Hypothalamus (tissue), 51 donors: ENCODE measurements at places on chromosomes 12 and 14.

GRCh38 chr12:48038085-48038484, 33.8 kb upstream of the COL2A1 start:
- DNase-seq: no peak

DNA sequence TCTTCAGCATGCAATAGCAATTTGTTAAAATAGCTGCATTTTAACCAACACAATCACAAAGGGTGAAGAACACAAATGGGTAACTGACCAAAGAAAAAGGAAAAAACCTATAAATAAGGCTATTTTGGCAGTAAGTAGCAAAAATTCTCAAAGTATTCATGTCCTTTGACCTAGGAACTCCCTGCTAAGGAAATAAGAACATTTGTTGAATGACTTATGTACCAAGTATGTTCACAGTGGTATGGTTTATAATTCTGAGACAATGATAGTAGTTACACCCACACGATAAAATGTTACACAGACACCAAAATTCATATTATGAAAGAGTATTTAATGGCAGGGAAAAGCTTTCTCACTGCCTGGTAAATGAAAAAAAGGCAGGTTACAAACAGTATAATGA, 16.9 kb downstream of the CCDC88C start:
- DNase-seq: no peak

DNA sequence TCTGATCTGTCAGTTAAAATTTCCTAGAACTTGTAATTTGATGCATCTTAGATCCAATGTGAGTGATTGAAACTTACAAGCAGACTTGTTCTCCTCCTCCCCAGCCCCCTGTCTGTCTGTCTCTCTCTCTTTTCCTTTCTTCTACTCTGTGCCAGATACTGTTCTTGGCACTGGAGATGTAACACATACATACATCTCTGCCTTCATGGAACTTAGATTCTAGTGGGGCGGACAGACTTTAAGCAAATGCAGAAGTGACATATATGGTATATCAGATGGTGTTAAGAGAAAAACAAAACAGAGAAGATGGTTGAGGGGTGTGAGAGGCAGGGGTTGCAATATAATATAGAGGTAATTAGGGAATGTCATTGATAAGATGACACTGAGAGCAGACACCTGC, 6.6 kb downstream of the CHST11 start:
- no peak for DNase-seq

DNA sequence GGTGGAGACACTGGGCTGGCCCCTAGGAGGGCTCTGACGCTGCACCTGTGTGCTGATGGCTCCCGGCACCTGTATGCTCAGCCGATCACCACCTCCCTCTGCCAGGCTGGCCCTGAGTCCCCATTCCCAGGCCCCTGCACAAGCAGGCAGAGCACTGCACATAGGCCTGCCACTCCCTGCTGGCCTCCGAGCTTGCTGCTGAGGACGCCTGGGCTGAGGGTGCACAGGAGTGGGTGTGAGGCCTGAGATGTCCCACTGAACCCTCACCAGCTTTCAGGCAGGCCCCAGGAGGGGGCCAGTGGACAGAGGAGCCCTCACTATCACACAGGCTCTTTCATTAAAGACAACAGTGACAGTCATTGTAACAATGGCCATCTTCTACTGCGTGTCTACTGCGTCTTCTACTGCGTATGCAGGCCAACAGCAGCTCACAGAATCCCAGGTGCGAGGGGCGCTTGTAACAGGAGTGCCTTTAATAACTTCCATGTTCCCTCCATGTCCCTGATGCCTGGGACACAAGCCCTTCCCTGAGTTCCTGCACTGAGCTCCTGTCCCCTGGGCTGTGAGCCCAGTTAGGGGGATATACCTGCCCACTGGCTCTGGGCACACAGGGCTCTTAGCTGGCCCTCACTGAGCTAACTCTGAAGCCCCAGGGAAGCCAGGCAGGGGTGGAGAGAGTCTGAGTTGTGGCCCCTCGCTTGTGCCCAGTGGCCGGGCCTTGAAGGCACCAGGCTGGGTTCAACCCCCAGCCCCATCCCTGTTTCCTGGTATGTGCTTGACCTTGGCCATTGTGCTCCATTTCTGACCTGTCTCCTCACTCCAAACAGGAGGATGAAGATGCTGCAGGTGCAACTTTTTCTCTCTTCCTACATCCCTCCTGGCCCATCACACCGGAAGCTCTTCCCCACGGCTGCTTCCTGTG, 71.3 kb downstream of the PRIMA1 start:
- DNase-seq: no peak

GRCh38 chr12:15393995-15394394, 71.7 kb downstream of the PTPRO start:
- no peak for DNase-seq

DNA sequence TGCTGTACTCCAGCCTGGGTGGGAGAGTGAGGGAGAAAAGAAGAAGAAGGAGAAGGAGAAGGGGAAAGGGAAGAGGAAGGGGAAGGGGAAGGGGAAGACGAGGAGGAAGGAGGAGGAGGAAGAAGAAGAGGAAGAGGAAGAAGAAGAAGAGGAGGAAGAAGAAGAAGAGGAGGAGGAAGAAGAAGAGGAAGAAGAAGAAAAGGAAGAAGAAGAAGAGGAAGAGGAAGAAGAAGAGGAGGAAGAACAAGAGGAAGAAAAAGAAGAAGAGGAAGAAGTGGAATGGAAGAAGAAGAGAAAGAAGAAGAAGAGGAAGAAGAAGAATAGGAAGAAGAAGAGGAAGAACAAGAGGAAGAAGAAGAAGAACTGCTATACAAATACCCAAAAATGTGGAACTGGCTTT, 507.4 kb upstream of the TMPO start:
- DNase-seq: no peak

GRCh38 chr12:106764738-106765137, 9.7 kb upstream of the RIC8B start:
- no peak for DNase-seq

DNA sequence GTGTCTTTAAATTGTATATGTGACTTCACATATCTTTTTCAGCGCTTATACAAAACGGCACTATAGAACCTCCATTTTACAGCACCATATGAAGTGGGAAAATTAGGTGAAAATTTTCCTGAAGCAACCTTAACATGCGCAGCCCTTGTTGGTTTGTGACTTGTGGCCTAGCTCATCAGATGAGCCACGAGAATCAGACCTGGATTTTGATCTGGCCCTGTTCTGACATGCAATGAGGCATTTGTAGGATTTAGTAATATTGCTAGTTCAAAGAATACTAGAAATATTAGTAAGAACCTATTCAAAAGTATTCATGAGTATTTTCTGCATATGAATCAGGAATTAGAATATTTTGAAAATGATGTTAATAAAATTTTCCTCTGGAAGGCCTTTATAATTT, 2.9 kb downstream of the CDKN1B start:
- DNase-seq: no peak

DNA sequence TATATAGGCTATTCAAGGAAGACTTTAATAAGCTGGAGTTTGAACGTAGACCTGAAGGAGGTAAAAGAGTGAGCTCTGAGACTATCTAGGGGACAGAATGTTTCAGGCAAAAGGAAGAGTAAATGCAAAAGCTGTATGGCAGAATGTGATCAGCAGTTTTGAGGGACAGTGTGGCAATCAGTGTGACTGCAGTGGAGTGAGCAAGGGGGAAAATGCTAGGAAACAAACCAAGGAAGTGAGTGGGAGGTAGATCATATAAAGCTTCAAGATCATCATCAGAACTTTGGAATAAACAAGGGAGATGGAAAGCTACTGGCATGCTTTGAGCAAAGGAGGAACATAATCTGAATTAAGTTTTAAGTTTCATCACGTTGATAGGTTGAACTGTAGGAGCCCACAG, 67.5 kb upstream of the BTG1 start:
- DNase-seq: no peak

GRCh38 chr14:104288272-104288671, 149.9 kb downstream of the KIF26A start:
- DNase-seq: no peak

- DNase-seq: no peak
These were observed 114.4 kb upstream of the NTF3 start for GRCh38 chr12:5317556-5317955.

DNA sequence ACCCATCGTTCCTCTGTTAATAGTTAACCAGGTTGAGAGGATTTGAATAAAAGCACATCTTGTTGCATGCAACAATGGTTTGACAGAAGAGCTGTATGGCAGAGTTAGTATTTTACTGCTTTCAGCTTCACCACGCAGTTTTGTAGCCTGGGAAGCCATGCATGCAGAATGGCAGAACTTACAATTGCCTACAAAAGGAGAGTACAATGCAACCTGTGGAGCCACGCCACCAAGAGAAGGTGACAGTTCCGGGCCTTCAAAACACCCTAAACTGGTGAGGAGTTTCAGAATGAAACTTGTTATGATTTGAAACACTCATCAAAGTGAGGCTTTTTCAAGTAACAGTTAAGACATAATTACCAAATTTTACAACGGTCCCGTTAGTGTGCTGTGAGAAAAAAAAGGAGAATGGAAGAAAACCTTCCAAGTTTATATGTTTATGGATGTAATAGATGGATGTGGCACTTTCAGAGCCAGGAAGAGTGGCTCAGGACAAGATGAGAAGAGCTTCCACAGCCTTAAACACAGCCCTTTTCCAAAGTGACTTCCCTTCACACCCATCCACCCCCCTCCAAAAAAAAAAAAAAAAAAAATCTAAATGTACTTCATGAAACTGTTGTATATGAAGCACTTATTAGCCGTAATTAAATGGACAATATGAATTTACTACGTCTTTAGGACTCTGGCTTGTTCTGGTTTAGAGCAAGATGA, 158.7 kb downstream of the EGLN3 start:
- no peak for DNase-seq

DNA sequence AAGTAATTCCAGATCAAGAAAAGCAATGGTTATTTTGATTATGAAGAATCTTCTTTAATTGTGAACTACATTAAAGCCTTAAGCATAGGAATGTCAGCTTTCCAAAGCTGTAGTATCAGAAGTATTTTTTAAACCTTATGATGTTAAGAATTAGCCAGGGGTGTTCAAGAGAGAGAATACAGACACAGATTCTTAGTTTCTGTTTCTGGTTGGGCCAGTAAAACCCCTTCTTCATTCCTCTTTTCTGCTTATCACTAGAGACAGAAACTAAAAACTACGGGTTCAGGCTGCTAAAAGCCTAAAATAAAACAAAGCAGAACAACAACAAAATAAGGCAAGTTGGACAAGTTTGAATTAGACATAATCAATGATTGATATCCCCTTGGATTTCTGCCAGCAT, 38.2 kb downstream of the IFT43 start:
- no peak for DNase-seq

- DNase-seq: no peak
These were observed 64.8 kb downstream of the PPP2R5C start for GRCh38 chr14:101826351-101826750.

DNA sequence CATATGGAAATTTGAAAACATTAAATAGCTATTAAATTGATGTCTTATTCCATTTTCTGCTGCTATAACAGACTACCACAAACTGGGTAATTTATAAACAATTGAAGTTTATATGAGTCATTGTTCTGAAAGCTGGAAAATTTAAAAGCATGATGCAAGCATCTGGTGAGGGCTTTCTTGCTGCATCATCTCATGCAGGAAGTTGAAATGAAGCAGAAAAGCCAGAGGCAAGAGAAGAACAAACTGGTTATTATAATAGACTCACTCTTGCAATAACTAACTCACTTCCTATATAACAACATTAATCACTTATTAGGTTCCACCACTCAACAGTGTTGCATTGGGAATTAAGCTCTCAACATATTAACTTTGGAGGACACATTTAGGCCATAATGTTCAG, 1277.4 kb downstream of the LRFN5 start:
- no peak for DNase-seq

DNA sequence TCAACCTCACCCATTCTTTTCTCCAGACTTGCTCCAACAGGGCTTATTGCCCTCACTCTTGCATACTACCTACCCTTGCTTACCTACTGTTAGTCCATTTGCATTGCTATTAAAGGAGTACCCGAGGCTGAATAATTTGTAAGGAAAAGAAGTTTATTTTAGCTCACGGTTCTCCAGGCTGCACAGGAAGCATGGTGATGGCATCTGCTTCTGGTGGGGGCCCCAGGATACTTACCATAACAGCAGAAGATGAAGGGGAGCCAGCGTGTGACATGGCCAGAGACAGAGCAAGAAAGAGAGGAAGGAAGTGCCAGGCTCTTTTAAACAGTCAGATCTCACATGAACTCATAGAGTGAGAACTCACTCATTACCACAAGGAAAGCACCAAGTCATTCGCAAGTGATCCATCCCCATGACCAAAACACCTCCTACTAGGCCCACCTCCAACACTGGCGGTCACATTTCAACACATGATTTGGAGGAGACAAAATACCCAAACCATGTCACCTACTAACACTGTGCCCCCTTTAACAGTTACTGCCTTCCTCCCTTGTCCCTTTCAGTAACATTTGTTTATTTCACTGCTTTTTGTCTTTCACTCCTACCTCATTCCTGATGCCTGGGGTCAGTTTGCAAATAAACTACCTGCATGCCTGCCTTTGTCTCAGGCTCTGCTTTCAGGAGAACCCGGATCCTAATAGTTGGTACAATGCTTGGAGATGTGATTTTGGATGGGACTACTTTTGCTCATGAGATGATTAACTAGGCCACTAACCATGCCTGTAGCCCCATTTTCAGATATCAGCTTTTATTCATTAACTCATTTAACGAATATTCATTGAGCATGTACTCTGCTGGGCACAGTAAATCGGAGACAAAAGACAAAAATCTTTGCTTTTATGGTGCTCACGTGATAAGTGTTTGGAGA, 41.6 kb upstream of the CSRP2 start:
- no peak for DNase-seq

GRCh38 chr14:20614038-20614840, 23.1 kb upstream of the RNASE12 start:
- DNase-seq: no peak

- DNase-seq: no peak
These were observed 9.3 kb upstream of the DIO3 start for GRCh38 chr14:101551729-101552595.

GRCh38 chr12:95368931-95369330, 105.0 kb upstream of the METAP2 start:
- DNase-seq: no peak

DNA sequence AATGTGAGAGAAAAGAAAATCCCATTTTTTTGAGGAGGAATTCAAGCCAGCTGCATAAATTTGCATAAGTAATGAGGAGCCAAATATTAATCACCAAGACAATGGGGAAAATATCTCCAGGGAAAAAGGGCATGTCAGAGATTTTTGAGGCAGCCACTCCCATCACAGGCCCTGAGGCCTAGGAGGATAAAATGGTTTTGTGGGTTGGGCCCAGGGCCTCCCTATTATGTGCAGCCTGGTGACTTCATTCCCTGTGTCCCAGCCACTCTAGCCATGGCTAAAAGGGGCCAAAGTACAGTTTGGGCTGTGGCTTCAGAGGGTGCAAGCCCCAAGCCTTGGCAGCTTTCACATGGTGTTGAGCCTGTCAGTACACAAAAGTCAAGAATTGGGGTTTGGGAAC, 1051.0 kb upstream of the FOXG1 start:
- no peak for DNase-seq

DNA sequence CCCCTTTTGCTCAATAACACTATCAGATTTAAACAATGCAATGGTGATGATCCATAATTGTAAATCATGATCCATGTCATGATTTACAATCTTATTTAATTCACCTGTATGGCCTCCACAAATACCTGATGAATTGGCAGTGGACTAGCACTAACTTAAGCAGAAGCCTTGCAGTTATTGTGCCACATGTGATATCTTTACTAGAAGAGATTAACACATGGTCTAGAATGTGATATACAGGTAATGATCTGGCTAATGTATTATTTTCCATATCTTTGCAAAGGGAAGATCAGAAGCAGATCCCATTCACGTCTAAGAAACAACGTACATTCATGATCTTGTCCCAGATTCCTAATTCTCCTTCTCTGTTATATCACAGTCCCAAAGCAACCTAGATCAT, 66.0 kb downstream of the EGLN3 start:
- no peak for DNase-seq

GRCh38 chr14:61416591-61416990, 95.2 kb downstream of the PRKCH start:
- no peak for DNase-seq
